Left lung (tissue), 14 donors: ENCODE measurements at places on chromosomes 11 and 22. TPM values are rescaled to one million over a fixed set of nuclear protein-coding genes. Genes with fewer than 3 reads are reported as not detected.

DNA sequence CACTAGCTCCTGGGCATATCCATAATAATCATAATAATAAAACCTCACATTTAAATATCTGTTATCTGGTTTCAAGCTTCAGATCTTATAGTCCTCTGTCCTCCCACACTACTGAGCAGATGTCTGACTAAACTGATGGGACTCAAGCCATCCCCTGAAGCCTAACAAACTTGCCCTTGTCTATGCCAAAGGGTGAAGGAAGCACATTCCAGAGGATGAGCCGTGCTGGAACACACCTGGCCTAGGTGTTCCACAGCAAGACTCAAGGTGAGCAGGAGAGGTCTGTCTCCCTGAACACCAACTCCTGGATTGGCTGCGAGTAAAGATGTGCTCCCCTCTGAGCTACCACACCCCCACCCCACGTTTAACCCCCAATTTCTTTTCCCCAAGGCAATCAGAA lies 14.7 kb downstream of the SCUBE2 start:
- H3K27me3 ChIP-seq = no peaks in the 10 kb centered on the region
- H3K27ac ChIP-seq = no peak overlapping the region
- no peaks in the 10 kb centered on the region for H3K36me3 ChIP-seq
- H3K4me1 ChIP-seq = no peaks in the 10 kb centered on the region
- H3K4me3 ChIP-seq = no peak overlapping the region
- DNase-seq = no peak

HPX gene
- 8.4 TPM for polyA plus RNA-seq

DNA sequence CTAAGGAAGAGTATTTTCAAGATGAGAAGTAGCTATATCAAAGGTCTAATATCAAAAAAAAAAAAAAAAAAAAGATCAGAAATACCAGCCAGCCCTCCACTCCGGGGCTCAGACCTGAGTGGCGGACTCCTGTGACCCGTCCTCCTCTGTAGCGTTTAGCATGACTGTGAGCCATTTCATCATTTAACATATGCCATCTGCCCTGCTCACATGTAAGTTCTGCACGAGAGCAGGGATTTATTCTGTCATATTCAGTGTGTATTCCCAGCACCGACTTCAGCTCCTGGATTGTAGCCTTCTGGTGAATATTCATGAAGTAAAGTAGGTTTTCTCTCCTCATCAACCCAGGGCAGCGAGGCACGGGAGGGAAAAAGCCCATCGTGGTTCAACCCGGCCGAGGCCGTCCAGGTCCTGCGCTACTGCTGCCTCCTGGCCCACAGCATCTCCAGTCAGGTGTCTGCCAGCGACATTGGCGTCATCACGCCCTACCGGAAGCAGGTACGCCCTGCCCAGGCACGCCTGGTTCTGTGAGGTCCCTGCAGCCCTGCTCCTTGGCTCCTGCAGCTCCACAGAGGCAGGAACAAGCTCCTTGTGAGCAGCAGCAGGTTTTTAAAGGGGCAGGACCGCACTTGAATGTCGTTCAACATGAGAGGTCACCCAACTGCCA lies 12.7 kb upstream of the PANX2 start:
- H3K4me3 ChIP-seq = no peak overlapping the region
- no peaks in the 10 kb centered on the region for H3K4me1 ChIP-seq
- H3K27me3 ChIP-seq = no peaks in the 10 kb centered on the region
- peak; percentile 44 for DNase-seq
- no peaks in the 10 kb centered on the region for H3K36me3 ChIP-seq

SCGB2A2 gene
- polyA plus RNA-seq = not detected

DNA sequence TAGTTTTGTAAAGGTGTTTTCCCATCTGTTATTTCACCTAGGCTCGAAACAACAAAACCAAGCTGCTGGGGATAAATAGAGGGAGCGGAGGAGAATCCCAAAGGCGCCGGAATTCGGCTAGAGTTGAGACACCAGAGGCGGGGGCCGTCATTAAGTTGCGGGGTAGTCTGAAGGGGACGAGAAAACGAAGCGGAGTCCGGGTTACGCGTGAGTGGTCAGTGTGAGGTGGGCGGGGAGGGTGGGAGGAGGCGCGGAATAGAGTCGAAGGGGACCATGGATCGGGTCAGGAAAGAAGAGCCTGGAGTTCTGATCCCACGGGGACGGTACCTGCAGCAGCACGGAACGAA lies 361 bp downstream of the SRPRA start:
- DNase-seq = no peak
- H3K36me3 ChIP-seq = no peaks in the 10 kb centered on the region
- peak overlapping the region; percentile 83 for H3K4me3 ChIP-seq
- H3K4me1 ChIP-seq = peaks cover 27% of the 10 kb centered on the region
- peak overlapping the region; percentile 93 for H3K27ac ChIP-seq

- no peaks in the 10 kb centered on the region for H3K36me3 ChIP-seq
- H3K4me1 ChIP-seq = no peaks in the 10 kb centered on the region
- H3K4me3 ChIP-seq = no peak overlapping the region
Observed at GRCh38 chr11:97345032-97345431, 955.2 kb downstream of the JRKL start.

- H3K27ac ChIP-seq = no peak overlapping the region
- H3K4me3 ChIP-seq = no peak overlapping the region
- DNase-seq = no peak
- H3K27me3 ChIP-seq = no peaks in the 10 kb centered on the region
- H3K36me3 ChIP-seq = no peaks in the 10 kb centered on the region
- peaks cover 43% of the 10 kb centered on the region for H3K4me1 ChIP-seq
Observed at GRCh38 chr11:130150790-130151189, 8.8 kb upstream of the ST14 start.
